ENCODE measurements at places on chromosomes 11 and 22. TPM values are rescaled to one million over a fixed set of nuclear protein-coding genes. Genes with fewer than 3 reads are reported as not detected.

- DNase-seq, result peak; percentile 14
Measured at GRCh38 chr11:83249972-83250593, 36.1 kb downstream of the CCDC90B start.

DNA sequence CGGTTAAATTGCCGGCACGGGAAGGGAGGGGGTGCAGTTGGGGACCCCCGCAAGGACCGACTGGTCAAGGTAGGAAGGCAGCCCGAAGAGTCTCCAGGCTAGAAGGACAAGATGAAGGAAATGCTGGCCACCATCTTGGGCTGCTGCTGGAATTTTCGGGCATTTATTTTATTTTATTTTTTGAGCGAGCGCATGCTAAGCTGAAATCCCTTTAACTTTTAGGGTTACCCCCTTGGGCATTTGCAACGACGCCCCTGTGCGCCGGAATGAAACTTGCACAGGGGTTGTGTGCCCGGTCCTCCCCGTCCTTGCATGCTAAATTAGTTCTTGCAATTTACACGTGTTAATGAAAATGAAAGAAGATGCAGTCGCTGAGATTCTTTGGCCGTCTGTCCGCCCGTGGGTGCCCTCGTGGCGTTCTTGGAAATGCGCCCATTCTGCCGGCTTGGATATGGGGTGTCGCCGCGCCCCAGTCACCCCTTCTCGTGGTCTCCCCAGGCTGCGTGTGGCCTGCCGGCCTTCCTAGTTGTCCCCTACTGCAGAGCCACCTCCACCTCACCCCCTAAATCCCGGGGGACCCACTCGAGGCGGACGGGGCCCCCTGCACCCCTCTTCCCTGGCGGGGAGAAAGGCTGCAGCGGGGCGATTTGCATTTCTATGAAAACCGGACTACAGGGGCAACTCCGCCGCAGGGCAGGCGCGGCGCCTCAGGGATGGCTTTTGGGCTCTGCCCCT lies 529 bp upstream of the CCND1 start:
- DNase-seq, result no peak

POU2AF3 gene
- 0.25 TPM for total RNA-seq

GRCh38 chr11:86202013-86202336 lies 42.6 kb upstream of the EED start:
- no peak for DNase-seq

GRCh38 chr11:65440831-65441499 lies 18.4 kb downstream of the NEAT1 start:
- no peak for DNase-seq

DNA sequence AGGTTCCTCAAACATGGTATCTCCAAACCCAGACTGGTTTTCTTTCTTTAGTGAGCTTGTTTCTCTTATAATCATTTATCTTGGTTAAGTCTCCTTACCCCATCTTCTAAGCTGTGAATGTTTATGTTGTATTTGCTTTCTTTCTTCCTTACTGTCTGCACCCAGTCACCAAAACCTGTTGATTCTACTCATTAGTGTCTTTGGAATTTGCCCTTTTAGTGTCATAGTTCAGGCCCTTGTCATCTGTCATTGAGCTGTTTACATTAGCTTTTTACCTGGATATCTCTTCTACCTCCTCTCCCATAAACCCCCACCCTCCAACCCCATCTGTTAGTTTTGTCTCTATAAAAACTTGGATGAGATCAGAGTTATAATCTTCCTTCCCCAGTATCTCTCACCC lies 59.9 kb downstream of the AMOTL1 start:
- no peak for DNase-seq

GRCh38 chr11:20611892-20612291 lies 12.5 kb downstream of the SLC6A5 start:
- DNase-seq, result no peak

DNA sequence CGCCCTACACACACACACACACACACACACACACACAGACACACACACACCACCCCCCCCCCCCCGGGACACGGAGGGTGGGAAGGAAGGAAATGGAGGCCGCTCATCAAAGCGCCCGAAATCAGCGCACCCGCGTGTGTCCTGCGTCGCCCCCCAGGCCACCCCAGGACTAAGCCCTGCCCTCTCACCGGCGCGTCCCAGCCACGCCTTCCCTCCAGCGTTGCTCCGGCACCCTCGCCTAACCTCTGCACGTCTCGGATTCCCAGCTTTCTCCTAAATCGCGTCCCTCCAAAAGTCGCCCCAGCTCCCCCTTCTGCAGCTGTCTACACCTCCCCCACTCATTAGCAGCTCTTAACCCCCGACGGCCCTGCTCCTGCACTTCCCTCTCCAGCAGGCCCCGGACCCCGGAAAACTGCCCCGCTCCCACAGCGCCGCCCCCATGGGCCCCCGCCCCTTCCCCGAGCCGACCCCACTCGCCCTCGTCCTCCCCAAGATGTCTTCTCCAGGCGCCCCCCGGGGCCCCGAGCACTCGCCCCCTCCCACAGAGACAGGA lies 557 bp downstream of the PACSIN2 start:
- no peak for DNase-seq

UPK3A gene
- total RNA-seq, result not detected

Data from kidney epithelial cell (primary cell).